ENCODE measurements at places on chromosomes 7 and 10.

- peak; percentile 7 for DNase-seq
These were observed 239.1 kb downstream of the PHF14 start for GRCh38 chr7:11212816-11213215.

DNA sequence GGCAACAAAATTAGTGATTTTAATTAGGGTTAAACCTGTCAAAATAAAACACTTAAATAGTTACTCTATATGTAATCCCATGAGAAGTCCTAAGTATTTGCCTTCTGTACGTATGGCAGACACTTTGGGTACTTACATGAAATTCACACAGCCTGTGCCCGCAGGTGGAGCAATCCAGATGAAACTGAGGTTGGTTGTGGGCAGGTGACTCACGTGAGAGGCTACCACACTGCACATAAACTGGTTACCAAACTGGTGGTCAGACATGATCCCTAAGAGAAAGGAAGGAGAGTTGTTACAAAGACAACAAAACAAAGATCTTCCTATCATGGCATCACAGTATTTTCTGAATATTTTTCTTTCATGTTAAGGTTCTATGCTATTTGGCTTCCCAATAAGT, 156.1 kb downstream of the RELN start:
- DNase-seq = no peak

- DNase-seq = no peak
These were observed 95.4 kb downstream of the TRIL start for GRCh38 chr7:28862595-28863272.

GRCh38 chr7:32415519-32415918, 74.7 kb downstream of the LSM5 start:
- no peak for DNase-seq

GRCh38 chr10:119896937-119897770, 4.6 kb downstream of the SEC23IP start:
- no peak for DNase-seq

- no peak for DNase-seq
These were observed 4.3 kb downstream of the PHYHIPL start for GRCh38 chr10:59180689-59181270.

DNA sequence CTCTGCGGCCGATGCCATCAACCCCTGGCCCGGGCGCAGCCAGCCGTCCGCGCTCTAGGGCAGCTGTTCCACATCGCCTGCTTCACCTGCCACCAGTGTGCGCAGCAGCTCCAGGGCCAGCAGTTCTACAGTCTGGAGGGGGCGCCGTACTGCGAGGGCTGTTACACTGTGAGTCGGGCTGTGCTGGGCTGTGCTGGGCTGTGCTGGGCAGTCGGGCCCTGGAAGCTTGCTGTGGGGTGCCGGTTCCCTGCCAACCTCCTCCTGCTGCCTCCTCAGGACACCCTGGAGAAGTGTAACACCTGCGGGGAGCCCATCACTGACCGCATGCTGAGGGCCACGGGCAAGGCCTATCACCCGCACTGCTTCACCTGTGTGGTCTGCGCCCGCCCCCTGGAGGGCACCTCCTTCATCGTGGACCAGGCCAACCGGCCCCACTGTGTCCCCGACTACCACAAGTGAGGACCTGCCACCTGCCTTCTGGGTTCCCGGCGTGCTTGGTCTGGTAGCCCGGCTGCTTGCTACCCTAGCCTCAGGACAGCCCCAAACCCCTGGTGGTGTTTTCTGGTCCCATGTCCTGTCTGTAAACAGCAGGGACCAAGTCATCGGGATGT, 7.5 kb downstream of the ZYX start:
- DNase-seq = no peak

- DNase-seq = no peak
These were observed 97.3 kb downstream of the CLEC2L start for GRCh38 chr7:139620676-139621344.

- no peak for DNase-seq
These were observed 139.4 kb upstream of the AKR1E2 start for GRCh38 chr10:4686644-4686996.

GRCh38 chr7:108197371-108198091, 67.4 kb upstream of the LAMB4 start:
- no peak for DNase-seq

GRCh38 chr7:158977981-158978380, 121.6 kb downstream of the DYNC2I1 start:
- no peak for DNase-seq

- DNase-seq = no peak
These were observed 607.2 kb upstream of the MGMT start for GRCh38 chr10:128859738-128860386.

- no peak for DNase-seq
These were observed 57.9 kb downstream of the ZNF22 start for GRCh38 chr10:45058580-45058979.

- no peak for DNase-seq
These were observed 3.8 kb downstream of the NKX2-3 start for GRCh38 chr10:99536338-99537085.

DNA sequence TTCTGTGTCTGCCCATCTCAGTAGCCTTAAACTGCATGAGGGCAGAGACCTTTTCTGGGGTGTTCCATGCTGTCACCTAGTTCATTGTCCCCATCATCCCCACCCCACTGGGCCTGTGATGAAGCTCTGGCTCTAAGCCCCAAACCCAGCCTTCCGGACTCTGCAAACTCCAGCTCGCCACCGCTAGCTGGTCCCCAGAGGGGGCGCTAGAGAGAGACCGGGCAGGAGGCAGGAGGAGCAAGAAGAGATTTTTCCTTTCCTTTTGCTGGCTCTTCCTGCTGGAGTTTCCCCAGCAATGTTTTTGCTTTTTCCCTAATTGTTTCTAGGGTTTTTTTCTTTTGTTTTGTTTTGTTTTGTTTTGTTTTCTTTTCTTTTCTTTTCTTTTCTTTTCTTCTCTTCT, 234.4 kb downstream of the TEX36 start:
- DNase-seq = no peak

GRCh38 chr7:73740771-73741170, 2.2 kb upstream of the ABHD11 start:
- no peak for DNase-seq

GRCh38 chr7:150860978-150861295, 8.6 kb downstream of the AOC1 start:
- DNase-seq = no peak

- DNase-seq = no peak
These were observed 40.8 kb downstream of the HK1 start for GRCh38 chr10:69318867-69319727.

GRCh38 chr10:84205049-84205852, 10.9 kb downstream of the CDHR1 start:
- DNase-seq = peak; percentile 24

DNA sequence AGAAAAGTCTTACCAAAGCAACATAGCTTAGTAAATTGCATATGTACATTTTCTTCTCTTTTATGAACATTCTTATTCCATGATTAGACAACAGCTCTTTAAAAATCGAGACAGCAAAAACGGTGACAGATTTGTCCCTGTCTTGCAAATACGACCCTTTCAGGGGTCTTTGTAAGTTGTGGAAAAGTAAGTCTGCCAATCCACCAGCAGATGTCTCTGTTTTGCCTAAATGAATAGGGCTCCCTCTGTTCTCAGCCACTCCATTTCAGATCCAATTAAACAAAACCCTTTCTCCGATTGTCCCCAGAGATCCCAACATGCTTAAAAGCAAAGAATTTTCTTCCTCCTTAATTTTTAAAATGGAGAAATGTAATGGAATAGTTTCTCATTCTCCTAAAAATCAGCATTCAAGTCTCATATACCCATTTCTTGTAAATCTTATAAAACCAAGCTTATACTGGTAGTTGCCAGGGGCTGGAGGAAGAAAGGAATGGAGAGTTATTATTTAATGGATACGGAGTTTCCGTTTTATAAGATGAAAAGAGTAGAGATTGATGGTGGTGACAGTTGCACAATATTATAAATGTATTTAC, 61.0 kb upstream of the NFE2L3 start:
- DNase-seq = peak; percentile 65

DNA sequence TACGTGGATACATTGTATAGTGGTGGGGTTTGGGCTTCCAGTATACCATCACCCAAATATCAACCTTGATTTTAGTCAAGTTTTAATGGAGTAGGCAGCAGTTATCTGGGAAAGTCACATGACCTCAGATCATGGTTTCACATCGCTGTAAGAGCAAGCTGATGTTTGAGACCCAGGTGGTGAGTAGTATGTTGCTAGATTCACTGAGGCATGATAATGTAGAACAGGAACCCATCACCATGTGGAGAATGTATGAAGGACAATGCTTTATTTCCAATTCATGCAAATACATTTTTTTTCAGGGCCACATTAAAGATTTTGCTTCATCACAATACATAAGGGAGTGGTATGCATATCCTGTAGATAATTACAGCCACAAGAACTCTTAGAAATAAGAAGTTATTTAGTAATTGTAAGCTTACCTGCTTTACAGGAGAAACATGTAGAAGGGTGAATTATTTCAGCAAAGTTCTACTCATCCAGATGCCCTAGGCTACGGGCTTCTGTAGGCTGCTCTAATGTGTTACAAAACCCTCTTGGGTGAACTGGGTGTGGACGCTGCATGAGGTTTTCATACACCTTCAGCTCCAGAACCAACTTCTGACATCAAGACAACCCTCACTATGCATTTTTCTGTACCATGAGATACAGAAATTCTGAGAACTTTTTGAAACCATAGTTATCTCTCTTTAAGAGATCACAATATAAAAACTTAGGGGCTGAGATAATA, 27.6 kb upstream of the LAMB4 start:
- no peak for DNase-seq

GRCh38 chr7:158662610-158663427, 41.8 kb downstream of the NCAPG2 start:
- no peak for DNase-seq

- DNase-seq = no peak
These were observed 95.5 kb upstream of the FAM20C start for GRCh38 chr7:96861-97260.

DNA sequence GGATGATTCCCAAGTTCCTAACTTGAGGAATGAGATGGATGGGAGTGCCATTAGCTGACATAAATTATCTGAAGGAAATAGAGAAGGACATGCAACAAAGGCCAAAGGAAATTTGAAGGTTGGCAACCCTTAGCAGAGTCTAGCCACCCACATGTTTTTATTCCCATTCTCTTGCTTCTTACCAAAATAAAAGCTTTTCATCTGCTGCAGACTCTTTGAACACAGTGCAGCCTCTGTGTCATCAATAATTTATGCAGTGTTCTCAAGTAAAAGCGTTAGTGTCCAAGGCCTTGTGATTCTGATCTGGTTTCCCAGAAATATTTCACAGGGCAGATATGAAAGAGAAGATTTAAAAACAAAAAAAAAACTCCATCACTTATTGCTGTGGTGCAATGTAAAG, 98.5 kb downstream of the ST7 start:
- DNase-seq = no peak

- no peak for DNase-seq
These were observed 196.5 kb upstream of the DGKB start for GRCh38 chr7:15099074-15099473.

GRCh38 chr7:106561666-106562411, 99.1 kb downstream of the CCDC71L start:
- DNase-seq = no peak

GRCh38 chr7:92963566-92963965, 127.2 kb upstream of the CDK6 start:
- DNase-seq = peak; percentile 48

- DNase-seq = no peak
These were observed 10.8 kb downstream of the KLF6 start for GRCh38 chr10:3774018-3774813.

DNA sequence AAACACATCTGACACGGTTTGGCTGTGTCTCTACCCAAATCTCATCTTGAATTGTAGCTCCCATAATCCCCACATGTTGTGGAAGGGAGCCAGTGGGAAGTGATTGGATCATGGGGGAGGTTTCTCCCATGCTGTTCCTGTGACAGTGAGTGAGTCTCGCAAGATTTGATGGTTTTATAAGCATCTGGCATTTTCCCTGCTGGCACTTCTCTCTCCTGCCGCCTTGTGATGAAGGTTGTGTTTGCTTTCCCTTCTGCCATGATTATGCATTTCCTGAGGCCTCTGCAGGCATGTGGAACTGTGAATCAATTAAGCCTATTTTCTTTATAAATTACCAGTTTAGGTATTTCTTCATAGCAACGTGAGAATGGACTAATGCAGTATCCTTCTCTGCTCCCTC, 5.9 kb upstream of the HTR5A start:
- no peak for DNase-seq

GRCh38 chr7:108384716-108385483, 71.3 kb downstream of the NRCAM start:
- DNase-seq = no peak

DNA sequence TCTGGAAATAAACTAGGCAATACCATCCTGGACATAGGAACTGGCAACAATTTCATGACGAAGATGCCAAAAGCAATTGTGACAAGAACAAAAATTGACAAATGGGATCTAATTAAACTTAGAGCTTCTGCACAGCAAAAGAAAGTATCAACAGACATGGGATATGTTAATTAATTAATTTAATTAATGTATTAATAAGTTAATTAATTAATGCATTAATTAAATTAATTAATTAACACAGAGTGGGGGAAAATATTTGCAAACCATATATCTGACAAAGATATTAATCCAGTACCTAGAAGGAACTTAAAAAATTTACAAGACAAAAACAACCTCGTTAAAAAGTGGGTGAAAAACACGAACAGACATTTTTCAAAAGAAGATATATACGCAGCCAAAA, 83.6 kb downstream of the GCC1 start:
- no peak for DNase-seq

GRCh38 chr10:95399183-95399582, 108.4 kb upstream of the PDLIM1 start:
- DNase-seq = no peak

GRCh38 chr10:3460420-3461128, 288.0 kb upstream of the PITRM1 start:
- no peak for DNase-seq

DNA sequence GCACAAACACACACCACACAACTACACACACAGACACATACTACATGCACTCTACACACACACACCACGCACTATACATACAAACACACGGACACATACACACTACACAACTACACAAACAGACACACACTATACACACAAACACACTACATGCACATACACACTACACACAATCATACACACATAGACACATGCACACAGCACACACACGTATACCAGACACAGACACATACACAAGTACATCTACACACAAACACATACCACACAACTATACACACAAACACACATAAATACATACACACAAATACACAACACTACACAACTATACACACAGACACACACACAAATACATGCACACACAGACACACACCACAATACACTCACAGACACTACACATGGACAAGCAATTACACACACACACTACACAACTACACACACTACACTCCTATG, 4.6 kb downstream of the GPR15LG start:
- no peak for DNase-seq

- peak; percentile 20 for DNase-seq
These were observed 41.0 kb downstream of the STRA8 start for GRCh38 chr7:135274495-135275268.
